ENCODE measurements at places on chromosomes 16 and 17.

GRCh38 chr16:86225905-86226371 is 284.4 kb upstream of the FOXF1 start:
- no peak for DNase-seq

- no peak for DNase-seq
Observed at GRCh38 chr17:17096438-17097178, 54.4 kb downstream of the MPRIP start.

DNA sequence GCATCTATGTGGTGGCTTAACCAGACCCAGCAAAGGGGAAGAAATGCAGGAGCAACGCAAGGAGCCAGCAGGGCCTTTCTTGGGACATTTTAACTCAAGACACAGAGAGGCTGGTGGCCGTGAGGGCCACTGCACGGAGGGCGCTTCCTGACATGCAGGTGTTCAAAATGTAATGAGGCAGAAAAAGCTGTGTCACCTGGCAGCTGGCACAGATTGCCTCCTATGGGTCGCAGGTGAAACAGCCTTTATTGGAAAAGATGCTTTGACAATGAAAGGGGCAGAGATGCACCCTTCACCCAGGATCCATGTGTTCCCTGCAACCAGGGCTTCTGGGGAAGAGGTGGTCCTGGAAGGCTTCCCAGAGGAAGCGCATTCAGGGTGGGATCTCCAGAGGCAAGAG is 219.3 kb downstream of the XYLT1 start:
- no peak for DNase-seq

DNA sequence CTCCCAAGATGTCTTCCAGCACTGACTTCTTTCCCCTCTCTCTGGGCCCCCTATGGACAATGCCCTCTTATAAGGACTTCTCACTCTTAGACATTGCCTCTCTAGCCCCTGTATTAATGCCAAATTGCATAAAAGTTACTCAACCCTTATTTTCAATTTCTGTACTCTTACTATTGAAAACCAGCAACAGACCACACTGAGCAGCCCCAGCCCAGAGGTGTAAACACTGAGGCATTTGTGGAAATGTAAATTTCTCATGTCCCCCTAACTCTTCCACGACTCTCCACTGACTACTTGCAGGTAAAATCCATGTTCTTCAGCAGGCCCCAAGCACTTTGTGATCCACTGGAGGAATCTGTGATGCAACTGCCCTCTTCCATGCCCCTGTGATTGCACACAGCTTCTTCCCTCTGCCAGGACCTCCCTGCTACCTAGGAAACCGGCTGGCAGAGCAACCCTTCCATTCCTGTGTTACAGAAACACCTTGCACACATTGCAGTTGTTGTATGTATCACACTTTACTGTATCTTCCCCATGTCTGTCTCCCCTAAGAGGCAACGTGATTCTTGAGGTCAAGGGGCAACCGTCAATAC is 4.4 kb downstream of the N4BP1 start:
- no peak for DNase-seq

- no peak for DNase-seq
Observed at GRCh38 chr16:85136702-85137322, 24.5 kb upstream of the CIBAR2 start.

- DNase-seq = no peak
Observed at GRCh38 chr17:63996430-63997182, 1.5 kb upstream of the PRR29 start.

- DNase-seq = no peak
Observed at GRCh38 chr16:62034231-62035114, 1.8 kb downstream of the CDH8 start.

- DNase-seq = no peak
Observed at GRCh38 chr17:28634206-28634865, 10.6 kb downstream of the BLTP2 start.

- no peak for DNase-seq
Observed at GRCh38 chr17:82246365-82247181, 17.7 kb downstream of the SLC16A3 start.

GRCh38 chr16:53780051-53780450 is 76.1 kb downstream of the FTO start:
- no peak for DNase-seq

GRCh38 chr16:85611444-85612190 is 1.5 kb upstream of the GSE1 start:
- peak; percentile 42 for DNase-seq

GRCh38 chr17:71380535-71380934 is 740.3 kb upstream of the SOX9 start:
- DNase-seq = no peak

GRCh38 chr17:74082886-74083285 is 120.6 kb upstream of the RPL38 start:
- DNase-seq = no peak

DNA sequence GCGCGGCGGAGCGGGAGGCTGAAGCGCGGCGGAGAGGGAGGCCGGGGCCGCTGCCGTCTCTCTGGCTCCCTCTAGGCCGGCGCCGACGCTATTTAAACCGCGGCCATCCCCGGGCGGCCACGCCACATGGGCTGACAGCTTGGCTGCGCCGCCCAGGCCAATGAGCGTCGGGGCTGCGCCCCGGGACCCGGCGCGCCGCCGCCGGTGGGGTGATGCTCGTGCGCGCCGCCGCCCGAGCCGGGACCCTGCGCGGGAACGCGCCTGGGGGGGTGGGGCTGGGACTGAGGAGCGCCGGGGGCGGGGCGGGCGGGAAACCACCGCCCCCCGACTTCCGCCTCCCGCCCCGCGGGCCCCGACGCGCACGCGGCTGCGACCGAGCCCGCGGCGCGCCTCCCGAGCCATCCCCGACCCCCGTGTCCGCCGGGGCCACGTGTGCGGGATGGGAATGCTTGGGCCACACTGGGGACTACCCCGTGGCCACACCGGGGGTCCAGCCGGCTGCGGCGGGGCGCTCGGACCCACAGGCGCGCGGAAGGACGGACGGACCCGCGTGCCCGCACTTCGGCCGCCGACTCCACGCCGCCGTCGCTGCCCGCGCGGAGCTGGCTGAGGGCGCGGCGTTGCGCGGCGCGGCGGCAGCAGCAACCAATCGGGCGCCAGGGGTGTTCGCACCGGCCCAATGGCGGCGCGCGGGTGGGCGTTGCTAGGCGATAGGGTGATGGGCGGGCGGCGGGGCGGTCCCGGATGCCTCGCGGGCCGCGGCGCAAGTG is at the start of gene FASN:
TSS of gene FASN (minus strand) at position 68 of the 770 bp plus-strand sequence. CDS start 1,791 bp downstream, outside the sequence.
- peak; percentile 82 for DNase-seq

- no peak for DNase-seq
Observed at GRCh38 chr16:73206151-73206707, 158.3 kb upstream of the ZFHX3 start.

DNA sequence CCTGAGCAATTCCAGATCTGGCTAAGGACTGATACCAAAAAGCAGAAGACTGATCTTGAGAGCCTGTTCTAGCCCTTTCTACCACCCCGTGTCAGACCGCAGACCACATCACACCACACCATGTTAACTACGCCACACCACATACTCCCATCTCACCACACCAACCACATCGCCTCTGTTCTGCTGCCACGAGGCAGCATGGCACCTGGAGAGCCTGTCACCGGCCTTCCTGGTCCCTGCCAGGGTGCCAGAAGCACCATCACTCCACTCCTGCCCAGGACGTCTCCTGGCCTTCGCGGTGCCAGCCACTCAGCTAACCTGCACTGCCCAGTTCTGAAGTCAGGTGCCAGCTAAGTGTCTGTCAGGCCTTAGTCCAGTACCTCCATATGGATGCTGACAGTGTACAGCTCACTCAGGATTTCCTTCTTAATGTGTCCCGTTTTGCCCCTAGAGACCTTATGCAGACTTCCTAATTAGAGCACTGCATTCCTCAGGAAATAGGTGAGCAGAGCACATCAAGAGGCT is 37.2 kb upstream of the BCAR1 start:
- no peak for DNase-seq

GRCh38 chr17:60659156-60659555 is 18.5 kb upstream of the BCAS3 start:
- DNase-seq = no peak

DNA sequence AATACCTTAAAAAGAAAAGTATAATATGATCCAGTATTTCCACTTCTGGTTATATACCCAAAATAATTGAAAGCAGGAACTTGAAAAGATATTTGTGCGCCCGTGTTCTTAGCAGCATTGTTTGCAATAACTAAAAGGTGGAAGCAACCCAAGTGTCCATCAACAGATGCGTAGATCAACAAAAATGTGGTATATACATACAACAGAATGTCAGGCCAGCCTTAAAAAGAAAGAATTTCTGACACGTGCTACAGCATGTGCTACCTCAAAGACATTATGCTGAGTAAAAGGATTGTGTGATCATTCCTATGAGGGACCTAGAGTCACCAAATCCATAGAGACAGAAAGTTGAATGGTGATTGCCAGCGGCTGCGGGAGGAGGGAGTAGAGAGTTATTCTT is 133.1 kb downstream of the SPECC1 start:
- DNase-seq = no peak

GRCh38 chr16:27618606-27619327 is 68.8 kb downstream of the KATNIP start:
- DNase-seq = no peak

- DNase-seq = peak; percentile 46
Observed at GRCh38 chr16:20385844-20386832, 18.4 kb downstream of the PDILT start.

- DNase-seq = no peak
Observed at GRCh38 chr17:76138234-76138895, 2.7 kb downstream of the FOXJ1 start.

DNA sequence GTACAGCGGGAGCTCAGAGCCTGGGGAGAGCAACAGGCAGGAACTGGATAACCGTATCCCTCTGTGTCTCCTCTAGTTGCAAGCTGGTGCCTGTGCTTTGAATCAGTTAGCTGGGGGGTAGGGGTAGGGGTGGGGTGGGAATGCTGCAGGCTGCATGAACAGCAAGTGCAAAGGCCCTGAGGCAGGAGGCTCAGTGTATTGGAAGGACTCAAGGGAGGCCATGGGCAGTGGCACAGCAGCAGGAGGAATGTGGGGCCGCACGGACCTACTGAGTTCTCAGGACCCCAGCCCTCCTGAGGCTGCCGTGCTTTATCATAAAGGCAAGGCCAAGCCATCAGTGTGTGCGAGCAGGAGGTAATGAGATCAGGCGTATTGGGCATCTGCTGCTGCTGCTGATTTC is 3.3 kb downstream of the KATNB1 start:
- no peak for DNase-seq

DNA sequence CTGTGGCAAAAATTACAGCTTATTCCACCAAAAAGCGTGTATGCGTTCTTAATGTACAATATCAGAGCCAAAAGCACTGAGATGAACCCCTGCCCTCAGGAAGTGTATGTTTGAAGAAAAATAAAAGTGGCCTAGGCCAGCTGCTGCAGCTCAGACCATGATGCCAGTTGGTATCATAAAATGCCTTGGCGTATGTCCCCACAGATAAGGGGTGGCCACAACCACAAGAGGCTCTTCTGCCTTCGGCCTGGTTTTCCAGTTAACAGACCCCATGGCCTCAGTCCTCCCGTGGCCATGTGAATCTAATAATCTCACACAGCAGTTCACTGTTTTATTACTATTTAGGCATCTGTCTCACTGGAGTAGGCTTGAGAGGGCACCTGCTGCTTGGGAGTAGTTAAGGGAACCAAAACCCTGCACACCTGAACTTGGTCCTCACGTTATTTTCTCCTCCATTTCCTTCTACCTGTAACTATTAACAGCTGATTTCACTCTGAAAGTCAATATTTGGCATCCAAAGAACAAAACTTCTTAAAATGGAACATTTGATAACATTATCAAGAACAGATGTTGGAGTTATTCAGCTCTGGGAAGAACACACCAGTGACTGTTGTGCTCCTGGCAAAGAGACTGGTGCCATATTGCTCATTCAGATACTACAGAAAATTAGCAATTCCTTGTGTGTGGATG is 34.8 kb upstream of the ERN1 start:
- DNase-seq = no peak

DNA sequence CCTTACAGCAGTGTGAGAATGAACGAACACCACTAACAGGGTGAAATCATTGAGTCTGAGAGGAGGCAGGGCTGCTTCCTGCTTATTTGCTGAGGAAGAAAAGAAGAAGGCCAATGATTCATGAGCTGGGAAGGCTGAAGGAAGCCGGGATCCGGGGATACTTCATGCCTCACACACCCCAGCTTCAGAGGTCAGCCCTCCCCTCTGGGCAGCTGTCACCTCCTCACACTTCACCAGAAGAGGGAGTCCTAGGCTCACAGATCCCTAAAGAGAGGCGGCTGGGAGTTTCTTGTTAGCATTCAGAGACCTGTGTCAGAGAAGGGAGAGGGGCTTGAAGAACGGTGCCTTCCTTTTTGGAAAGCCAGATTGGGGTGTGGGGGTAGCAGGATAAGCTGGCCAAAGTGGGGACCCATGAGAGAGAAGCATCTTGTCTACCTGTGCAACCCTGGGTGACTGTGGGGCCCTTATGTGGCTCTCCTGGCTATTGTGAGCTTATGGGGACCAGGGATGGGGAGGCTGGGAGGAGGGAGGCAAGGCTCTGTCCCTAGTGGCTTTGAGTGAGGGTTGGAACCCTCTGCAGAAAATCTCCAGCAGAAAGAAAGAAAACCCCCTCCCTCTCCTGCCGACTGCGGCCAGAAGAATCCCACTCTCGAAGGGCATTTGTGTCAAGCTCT is 94.6 kb downstream of the RGS9 start:
- DNase-seq = peak; percentile 20

- DNase-seq = no peak
Observed at GRCh38 chr16:3214904-3215600, 19.9 kb downstream of the ZNF200 start.

DNA sequence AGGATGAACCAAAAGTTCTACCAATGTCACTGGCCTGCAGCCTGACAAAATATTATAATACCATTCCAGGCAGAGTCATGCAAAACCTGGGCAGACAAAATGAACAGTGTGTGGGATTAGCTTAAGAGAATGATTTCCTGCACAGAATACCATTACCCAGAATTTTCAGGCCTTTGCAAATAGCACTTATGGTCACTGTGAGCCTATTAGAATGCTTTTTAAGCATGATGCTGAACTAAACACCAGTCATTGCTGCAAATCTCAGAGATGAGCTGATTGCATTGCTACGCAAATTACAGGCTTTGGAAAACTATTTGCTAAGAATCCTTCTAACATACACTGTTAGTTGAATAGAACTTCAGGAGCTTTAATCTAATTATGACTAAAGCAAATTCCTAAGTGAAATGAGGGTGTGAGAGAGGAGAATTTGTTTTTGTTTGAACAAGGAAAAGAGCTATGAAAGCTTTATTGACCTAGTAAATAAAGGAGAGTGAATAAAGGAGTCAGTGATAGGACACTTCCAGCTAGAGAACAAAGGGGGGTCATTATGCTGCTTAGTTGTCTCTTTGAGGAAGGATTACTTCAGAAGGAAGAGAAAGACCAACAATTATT is 398.8 kb downstream of the HS3ST3B1 start:
- no peak for DNase-seq

All from stimulated activated CD4-positive, alpha-beta T cell treated with anti-CD3 and anti-CD28 coated beads, Interleukin-1b, Interleukin-23, amount 100 ng/mL, for 24 hours (primary cell).